ENCODE measurements at places on chromosomes 1 and 21. TPM values are rescaled to one million over a fixed set of nuclear protein-coding genes. Genes with fewer than 3 reads are reported as not detected.

Gene CORT
- total RNA-seq, result 6.7 TPM

Gene SNIP1
- 16.6 TPM for total RNA-seq

Gene MTMR11
- total RNA-seq, result 6.2 TPM

Gene FCRL5
- not detected for total RNA-seq

Gene FCAMR
- not detected for total RNA-seq

Gene PPIE
- total RNA-seq, result 24.5 TPM

Gene FCRL2
- not detected for total RNA-seq

Gene HSPA6
- 1.2 TPM for total RNA-seq

Gene TXLNA
- total RNA-seq, result 26.3 TPM

Gene SELE
- 0.23 TPM for total RNA-seq

Gene HNRNPR
- 140 TPM for total RNA-seq

Gene LYPD8
- total RNA-seq, result not detected

Gene SIK1
- 6.5 TPM for total RNA-seq

Gene NTRK1
- total RNA-seq, result 6.2 TPM

Gene C8A
- not detected for total RNA-seq

Gene RGS13
- 1.2 TPM for total RNA-seq

Gene SORT1
- total RNA-seq, result 73.8 TPM

Gene MAGOH
- total RNA-seq, result 28.6 TPM

Gene HMCN1
- total RNA-seq, result 4.4 TPM

Gene RNF186
- not detected for total RNA-seq

All from diencephalon (tissue), 1 donor.